ENCODE measurements at places on chromosomes 1 and 21.
A peak's percentile ranks its signal among the peaks of the same experiment; 100 is the strongest.

- no peak for DNase-seq
Observed at GRCh38 chr1:244200596-244200995, 149.5 kb downstream of the ZBTB18 start.

GRCh38 chr1:151165281-151165737 lies 393 bp downstream of the LYSMD1 start:
- DNase-seq = no peak

- DNase-seq = no peak
Observed at GRCh38 chr1:17791480-17791879, 36.3 kb downstream of the ACTL8 start.

GRCh38 chr1:110011527-110012041 lies 22.8 kb upstream of the STRIP1 start:
- DNase-seq = no peak

DNA sequence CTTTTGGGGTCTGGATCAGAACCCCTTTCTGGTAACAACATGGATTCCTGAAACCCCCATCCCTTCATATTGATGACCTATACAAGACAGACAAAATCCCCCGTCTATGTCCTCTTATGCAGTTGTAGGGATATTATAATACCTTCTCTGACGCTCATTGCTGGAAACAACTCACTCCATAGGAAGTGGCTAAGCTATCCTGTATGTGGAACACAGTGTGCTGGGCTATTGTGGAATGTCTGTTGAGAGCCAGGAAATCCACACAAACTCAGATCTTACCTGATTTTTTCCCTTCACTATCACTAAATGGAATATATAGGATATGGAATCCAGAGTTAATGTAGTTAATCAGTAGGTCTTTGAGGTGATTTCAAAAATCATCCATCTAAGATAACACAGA lies 17.7 kb upstream of the PIK3R3 start:
- no peak for DNase-seq

DNA sequence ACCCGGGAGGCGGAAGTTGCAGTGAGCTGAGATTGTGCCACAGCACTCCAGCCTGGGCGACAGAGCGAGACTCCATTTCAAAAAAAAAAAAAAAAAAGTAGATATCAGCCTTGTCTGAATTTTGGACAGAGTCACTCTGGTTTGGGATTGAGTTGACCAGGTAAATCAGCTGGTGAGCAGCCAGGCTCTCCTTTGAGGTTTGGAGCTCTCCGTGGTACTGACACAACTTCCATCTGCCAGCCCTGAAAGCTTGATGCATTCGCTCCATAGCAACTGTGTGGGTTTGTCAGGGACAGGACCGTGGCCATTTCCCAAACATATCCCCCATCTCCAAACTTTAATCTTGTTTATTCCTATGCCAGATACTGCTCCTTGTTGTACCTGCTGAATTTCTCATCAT lies 155.2 kb downstream of the DMRTA2 start:
- DNase-seq = no peak

DNA sequence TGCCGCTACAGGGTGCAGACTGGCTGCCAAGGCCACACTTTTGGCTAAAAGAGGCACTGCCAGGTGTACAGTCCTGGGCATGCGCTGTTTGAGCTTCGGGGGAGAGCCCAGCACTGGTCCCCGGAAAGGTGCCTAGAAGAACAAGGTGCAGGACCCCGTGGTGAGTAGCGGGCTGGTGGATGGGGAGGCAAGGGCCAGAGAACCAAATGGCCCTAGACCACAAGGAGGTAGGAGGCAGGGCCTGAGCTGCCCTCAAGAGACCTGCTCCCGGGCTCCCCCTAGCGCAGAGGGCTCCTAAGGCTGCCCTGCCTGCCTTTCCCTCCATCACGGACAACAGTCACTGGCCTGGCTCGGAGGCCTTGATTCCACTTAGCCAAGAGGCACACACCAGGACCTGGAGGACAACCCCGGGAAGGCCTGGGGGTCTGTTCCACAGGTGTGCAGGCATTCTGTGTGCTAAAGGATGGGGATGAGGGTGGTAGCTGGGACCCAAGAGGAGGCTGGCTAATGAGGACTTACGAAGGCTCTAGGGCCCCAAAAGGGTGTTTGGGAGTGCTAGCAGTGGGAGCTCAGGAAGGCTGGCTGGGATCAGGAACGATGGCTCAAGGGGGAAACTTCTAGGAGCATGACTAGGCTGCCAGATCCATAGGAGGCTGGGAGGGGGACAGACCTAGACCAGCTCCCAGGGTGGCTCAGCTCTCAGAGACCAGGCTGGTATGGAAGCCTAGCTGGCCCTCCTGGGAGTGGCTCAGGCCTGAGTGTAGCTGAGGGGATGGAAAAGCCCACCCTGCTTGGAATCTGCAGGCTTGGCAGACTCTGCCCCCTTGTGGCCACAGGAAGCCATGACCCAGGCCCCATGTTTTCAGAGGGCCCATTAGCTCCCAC lies 742 bp downstream of the ARTN start:
- DNase-seq = peak; percentile 27

All from stimulated activated CD8-positive, alpha-beta memory T cell treated with anti-CD3 and anti-CD28 coated beads, Interleukin-4, amount 100 ng/mL, for 1 hour (primary cell).